Activated T-helper 17 cell treated with anti-CD3 and anti-CD28 coated beads, Interleukin-2, amount 50 U/mL, for 72 hours (primary cell): ENCODE measurements at places on chromosomes 11 and 22. TPM values are rescaled to one million over a fixed set of nuclear protein-coding genes. Genes with fewer than 3 reads are reported as not detected.
A peak's percentile ranks its signal among the peaks of the same experiment; 100 is the strongest.

Gene OR51B2
- 0.29 TPM for total RNA-seq

- ATAC-seq: no peak
Observed at GRCh38 chr11:60852117-60852981, 3.4 kb downstream of the PTGDR2 start.

Gene GAB4
- not detected for total RNA-seq

DNA sequence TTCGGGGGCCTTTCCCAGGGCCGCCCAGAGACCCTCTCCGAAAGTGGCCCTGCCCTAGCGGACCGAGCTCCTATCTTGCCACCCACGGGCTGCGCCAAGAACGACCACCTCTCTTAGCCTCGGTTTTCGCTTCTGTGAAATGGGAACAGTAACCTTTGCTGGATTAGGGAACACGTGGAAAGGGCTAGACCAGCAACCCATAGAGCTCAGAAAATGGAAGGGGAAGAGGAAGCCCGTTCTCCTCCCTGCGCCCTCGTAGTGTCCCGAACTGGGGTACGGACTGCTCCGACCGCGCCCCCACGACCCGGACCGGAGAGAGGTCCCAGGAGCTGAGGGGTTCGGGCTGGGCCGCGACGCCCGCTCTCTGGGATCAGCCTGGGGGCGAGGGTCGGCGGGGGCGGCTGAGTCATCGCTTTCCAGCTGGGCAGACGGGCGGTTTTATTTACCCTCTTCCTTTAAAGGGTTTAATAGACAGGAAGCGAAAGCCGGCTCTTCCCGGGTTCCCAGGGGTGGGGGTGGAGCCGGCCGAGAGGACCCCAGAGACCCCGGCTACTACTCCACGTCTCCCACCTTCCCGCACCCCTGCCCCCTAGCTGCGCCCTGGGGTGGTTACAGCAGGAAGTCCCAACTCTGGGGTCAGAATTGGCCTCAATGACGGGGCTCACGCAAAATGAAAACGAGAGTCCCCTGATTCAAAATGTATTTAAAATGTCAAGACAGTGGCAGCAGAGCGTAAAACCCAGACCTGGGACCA, 907 bp upstream of the PHLDA2 start:
- peak; percentile 28 for ATAC-seq

Gene FBLN1
- 0.32 TPM for total RNA-seq

Gene MRPL40
- 25.7 TPM for total RNA-seq

Gene MUC2
- total RNA-seq: not detected

DNA sequence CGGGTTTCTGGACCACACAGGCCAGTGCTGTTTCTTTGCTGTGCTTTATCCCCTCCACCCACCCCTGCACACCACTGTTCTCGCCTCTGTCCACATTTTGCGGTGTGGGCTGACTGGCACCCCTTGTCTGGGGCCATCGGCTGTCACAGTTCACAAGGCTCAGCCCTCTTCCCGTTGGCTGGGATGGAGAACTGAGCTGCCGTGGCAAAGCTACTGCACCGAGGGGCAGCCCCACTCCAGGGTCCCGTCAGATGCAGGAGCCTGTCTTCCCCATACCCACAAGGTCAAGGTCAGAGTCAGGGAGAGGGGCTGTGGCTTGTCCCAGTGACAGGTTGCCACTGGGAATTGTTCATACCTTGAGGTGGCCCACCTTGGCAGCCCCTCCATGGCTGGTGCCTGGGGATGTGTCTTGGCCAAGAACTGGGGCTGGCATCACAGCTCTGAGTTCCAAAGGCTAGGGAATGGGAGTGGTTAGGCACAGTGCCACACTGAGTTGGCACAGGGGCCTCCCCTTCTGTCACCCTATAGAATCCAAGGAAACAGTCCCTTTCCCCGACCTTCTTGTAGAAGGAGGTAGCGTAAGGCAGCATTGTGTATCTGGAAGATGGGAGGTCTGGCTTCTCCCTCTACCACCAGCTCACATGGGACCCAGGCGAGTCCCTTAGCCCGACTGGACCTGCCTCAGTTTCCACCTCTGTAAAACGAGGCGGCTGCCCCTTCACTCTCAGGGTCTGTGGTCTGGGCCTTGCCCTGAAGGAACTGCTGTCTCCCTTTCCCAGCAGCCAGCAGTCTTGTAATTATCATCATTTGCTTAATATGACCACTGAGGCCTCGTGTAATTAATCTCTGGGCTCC, 3.4 kb downstream of the GRK2 start:
- ATAC-seq: no peak

GRCh38 chr11:76592025-76592914, 78.3 kb downstream of the LRRC32 start:
- ATAC-seq: no peak

DNA sequence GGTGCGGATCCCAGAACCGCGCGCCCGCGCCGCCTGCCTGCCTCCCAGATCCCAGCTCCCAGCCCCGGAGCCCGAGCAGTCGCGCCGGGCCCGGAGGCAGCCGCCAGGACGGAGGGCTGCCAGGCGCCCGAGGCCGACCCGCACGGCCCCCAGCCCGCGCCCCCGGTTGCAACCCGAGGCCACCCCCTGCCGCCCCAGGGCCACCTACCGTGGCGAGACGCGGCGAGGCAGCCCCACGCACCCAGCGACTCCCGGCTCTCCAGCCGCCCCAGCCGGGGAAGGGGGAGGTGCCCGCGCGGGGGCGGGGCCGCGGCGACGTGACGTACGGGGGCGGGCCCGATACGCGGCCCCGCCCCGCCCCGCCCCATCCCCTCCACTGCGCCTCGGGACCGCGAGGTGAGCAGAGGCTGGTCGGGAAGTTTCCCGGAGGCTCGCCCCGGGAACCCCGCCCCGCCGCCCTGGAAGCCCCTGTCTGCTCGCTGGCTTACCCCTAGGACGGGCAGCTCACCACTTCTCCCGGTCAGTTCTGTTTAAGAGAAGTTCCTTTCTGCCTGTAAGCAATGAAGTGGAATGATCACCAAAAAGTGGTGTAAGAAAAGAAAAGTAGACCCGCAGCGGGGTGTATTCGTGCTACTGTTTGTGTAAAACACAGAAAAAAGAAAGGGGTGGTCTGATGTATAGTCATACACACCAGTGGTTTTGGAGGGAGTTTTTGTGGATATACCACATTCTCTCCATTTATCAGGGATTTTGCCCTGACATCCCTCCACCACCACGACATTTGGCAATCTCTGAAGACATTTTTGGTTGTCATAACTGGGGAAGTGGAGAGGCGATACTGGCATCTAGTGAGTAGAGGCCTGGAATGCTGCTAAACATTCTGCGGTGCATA, at the start of gene TPST2:
TSS of gene TPST2 (minus strand) at position 288 of the 892 bp plus-strand sequence. CDS start 48,502 bp downstream, outside the sequence.
- peak; percentile 92 for ATAC-seq

Gene CYP2D6
- 5.5 TPM for total RNA-seq

- no peak for ATAC-seq
Observed at GRCh38 chr11:69889400-69890318, 70.4 kb upstream of the FGF3 start.

- ATAC-seq: no peak
Observed at GRCh38 chr11:121067026-121067425, 34.0 kb upstream of the TECTA start.

DNA sequence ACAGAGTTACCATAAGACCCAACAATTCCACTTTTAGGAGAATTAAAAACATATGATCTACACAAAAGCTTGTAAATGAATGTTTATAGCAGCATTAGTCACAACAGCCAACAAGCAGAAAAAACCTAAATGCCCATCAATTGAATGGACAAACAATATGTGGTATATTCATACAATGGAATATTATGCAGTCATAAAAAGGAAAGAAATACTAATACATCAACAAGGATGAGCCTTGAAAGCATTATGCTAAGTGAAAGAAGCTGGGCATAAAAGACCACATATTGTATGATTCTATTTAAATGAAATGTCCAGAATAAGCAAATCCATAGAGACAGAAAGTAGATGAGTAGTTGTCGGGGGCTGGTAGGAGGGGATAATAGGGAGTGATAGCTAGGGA, 5.0 kb downstream of the MPZL2 start:
- no peak for ATAC-seq

GRCh38 chr11:47943721-47944586, 36.4 kb upstream of the PTPRJ start:
- no peak for ATAC-seq

- no peak for ATAC-seq
Observed at GRCh38 chr11:11816511-11817314, 25.1 kb upstream of the USP47 start.

Gene P4HA3
- total RNA-seq: not detected
